ENCODE measurements at places on chromosomes 11 and 22. TPM values are rescaled to one million over a fixed set of nuclear protein-coding genes. Genes with fewer than 3 reads are reported as not detected.

Gene ATG16L2
- 8.0 TPM for total RNA-seq

Gene NPAS4
- not detected for total RNA-seq

Gene VPREB1
- not detected for total RNA-seq

Gene UBQLN3
- total RNA-seq = not detected

Gene PARVG
- not detected for total RNA-seq

Gene CYB5R2
- total RNA-seq = 0.17 TPM

Gene RAB38
- total RNA-seq = not detected

Gene WNT11
- total RNA-seq = not detected

Gene SLC16A8
- not detected for total RNA-seq

Gene TEX54
- not detected for total RNA-seq

Gene AQP11
- 3.7 TPM for total RNA-seq

Gene TMPRSS5
- total RNA-seq = 0.38 TPM

Gene MYOD1
- total RNA-seq = 421 TPM

Gene OR52N4
- total RNA-seq = not detected

Gene ACCS
- 14.6 TPM for total RNA-seq

Gene IRF7
- 12.5 TPM for total RNA-seq

Gene SLC7A4
- 0.06 TPM for total RNA-seq

Gene TRIM51
- total RNA-seq = not detected

GRCh38 chr11:122207505-122207904 is 91.5 kb upstream of the BLID start:
- DNase-seq = no peak

- DNase-seq = no peak
These were observed 41.0 kb upstream of the PARVG start for GRCh38 chr22:44139773-44140172.

GRCh38 chr11:75827562-75827961 is 12.6 kb downstream of the UVRAG start:
- DNase-seq = no peak

GRCh38 chr11:102762361-102762767 is 18.1 kb downstream of the MMP10 start:
- DNase-seq = peak; percentile 10

DNA sequence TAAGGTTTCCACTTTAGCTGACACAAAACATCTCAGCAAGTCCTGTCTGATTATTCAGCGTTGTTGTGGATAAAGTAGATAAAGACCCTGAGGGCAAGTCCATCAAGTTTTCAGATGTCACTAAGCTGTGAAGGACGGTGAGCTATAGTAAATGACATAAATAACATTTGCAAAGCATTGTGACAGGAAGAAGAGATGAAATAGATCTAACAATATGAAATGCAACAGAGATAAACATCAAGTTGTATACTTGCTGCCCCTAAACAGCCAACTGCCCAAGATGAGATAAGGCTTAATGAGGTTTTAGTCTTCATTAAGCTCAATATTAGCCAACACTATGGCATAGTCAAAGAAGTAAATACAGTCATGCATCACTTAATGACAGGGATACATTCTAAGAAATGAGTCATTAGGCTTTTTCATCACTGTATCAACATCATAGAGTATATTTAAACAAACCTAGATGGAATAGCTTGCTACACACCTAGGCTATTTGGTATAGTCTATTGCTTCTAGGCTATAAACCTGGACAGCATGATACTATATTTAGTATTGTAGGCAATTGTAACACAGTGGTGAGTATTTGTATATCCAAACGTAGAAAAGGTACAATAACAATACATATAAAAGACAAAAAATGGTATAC is 625.1 kb upstream of the ANO5 start:
- no peak for DNase-seq

DNA sequence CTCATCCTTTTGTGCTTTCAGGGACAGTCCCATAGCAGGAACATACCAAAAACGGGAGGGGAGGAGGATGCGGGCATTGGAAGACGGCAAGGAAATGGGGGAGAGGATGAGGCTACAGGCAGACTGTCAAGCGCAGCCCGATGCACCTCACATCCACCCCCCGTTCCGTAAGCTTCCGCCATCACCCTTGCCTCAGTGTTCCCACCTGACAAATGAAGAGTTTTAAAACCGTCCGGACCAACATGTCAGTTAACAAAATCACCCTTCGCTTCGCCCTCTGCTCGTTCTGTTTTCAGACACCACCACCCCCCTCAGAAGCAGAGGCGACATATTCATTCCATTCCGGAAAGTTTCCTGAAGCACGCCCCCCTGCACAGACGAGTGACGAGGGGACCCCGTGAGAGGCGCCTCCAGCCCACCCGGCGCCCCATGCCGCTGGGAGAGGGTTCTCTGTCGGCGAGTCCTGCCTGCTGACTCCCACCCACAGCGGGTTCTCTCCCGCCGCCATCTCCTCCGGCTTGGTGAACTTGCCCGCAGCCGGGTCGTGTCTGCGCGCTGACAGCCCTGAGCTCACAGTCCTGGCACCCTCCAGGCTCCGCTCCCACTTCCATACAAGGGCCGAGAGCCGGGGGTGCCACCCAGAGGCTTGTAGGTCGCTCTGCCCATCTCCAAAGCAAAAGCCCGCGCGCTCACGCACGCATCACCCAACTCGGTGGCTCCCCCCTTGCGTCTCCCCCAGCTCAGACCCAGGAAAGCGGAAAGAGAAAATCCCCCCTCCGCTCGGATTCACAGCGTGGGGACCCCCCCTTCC is 1.5 kb downstream of the IGSF9B start:
- no peak for DNase-seq

- no peak for DNase-seq
These were observed 6.5 kb downstream of the MLC1 start for GRCh38 chr22:50078761-50079160.

DNA sequence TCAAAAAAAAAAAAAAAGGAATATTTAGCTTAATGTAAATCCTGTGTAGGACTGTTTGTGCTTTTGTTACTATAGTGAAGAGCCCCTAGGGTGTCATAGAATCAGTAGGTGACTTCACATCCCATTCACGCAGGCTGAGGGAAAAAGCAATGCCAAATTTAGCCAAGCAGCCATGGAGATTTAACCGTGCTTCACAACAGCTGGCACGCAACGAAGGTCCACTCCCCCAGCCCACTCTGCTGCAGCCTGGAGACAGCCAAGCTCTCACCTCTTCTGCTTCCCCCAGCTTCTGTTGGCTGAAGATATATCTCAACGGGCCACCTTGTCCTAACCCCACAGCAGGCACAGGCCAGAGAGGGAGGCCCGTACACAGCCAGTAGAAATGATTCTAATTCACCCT is 78.8 kb upstream of the BID start:
- DNase-seq = no peak

GRCh38 chr11:117917591-117918151 is 11.5 kb downstream of the TMPRSS13 start:
- no peak for DNase-seq

GRCh38 chr22:30158277-30158676 is 78.0 kb downstream of the HORMAD2 start:
- DNase-seq = no peak

DNA sequence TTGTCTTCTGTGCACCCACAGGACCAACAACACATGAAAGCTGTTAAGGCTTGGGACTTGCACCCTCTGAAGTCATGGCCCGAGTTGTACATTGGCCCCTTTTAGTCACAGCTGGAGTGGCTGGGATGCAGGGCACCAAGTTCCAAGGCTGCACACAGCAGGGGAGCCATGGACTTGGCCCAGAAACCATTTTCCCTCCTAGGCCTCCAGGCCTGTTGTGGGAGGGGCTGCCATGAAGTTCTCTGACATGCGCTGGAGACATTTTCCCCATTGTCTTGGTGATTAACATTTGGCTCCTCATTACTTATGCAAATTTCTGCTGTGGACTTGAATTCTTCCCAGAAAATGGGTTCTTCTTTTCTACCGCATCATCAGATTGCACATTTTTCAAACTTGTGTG is 48.8 kb upstream of the GLYAT start:
- DNase-seq = no peak

DNA sequence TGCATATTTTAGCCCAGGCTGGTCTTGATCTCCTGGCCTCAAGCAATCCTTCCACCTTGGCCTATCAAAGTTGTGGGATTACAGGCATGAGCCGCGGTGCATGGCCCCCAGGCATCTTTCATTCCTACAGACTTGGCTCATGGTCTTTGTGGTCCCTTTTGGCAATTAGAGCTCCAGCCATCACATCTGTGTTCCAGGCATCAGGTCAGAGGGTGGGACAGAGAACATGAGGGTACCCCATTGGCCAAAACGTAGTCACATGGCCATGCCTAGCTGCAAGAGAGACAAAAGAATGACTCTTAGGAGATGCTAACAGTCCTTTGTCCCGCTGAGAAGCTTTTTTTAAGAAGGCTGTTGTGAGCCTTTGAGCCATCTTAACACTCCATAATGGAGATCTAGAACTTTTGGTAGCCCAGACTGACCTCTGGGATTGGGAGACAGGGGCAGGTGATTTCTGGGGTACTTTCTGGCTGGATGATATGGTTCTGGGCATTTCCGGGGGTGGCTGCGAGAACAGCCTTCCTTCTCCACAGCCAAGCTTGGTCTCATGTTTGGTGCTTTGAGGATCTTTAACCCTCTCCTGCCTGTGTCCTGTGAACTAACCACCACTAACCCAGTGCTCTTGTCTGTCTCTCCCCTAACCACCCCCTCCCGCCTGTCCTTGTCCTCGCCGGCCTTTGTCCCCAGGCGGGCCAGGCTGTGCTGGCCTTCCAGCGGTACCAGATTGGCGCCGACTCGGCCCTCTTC is 18.4 kb upstream of the TAB1 start:
- DNase-seq = no peak

DNA sequence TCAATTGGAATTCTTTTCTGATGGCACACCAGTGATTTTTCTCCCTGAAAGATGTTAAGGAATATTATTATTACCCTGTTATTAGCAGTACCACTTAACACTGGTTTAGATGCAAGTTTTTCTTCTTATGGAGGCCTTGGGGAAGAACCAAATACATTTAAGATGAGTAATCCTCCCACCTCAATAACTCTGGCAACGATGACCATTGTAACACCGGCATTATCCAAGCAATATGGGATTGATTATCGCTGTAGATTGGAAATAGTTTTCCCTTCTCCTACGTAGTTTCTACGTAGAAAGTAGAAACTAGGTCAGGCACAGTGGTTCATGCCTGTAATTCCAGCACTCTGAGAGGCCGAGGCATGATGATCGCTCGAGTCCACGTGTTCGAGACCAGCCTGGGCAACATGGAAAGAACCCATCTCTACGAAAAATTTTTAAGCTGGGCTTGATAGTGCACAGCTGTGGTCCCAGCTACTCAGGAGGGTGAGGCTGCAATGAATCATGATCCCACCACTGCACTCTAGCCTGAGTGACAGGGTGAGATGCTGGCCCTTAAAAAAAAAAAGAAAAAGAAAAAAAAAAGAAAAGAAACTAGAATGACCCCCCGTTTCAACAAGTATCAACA is 45.5 kb downstream of the PACSIN2 start:
- DNase-seq = peak; percentile 20

DNA sequence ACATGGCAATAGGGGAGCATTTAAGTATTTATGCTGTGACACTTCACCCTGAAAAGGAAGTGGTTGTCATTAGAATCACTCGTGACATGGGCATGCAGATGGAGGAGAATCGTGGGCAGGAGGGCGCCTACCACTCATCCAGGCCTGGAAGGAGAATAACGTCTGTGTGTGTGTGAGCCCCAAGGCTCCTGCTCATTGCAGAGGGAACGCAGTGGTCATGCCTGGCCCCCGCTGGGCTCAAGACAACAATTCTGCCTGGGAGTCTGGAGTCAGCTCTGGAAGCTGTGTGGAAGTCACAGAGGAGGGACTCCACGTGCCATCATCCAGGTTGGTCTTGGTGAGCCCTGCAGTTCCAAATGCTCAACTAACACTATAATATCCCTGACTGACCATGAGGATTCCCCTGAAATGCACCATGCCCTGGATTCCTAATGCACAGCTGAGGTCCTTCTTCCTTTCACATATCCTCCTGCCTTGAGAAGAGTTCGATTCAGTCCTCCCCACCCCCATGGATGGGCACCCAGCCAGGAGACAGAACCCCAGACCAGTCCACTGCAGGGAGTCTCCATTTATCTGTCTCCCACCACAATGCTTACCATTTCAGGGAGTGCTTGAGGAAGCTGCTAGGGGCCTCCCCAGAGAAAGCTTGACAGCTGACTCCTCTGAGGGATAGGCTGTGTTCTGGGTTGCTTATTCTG is 446.9 kb upstream of the B3GAT1 start:
- DNase-seq = no peak

DNA sequence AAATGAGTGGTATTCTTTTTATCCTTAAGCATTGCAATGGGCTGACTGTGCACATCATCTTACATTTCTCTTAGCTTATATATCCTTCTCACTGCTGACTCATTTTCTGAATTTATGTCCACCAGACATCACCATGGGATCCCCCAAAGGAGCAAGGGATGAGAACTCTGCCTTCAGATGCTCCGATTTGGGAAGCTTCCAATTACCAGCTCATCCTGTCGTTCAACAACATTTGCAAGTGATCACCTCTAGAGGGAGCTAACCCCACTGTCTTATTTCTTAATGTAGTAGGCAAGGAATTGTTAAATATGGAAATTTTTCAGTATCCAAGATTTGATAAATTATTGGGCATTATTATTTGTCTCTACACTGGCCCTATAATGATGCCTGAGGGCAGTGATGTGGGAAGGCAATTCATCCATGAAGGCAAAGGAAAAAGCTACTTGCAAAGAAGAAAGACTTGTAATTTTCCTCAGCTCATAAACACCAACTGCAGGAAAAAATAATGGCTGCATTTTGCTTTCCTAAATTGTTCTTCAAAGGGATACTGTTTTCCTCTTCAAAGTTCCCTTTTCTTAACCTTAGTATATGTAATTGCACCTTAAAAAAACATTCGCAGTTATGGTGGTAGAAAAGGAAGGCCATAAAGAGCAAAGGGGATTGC is 102.4 kb upstream of the FSHB start:
- peak; percentile 66 for DNase-seq

DNA sequence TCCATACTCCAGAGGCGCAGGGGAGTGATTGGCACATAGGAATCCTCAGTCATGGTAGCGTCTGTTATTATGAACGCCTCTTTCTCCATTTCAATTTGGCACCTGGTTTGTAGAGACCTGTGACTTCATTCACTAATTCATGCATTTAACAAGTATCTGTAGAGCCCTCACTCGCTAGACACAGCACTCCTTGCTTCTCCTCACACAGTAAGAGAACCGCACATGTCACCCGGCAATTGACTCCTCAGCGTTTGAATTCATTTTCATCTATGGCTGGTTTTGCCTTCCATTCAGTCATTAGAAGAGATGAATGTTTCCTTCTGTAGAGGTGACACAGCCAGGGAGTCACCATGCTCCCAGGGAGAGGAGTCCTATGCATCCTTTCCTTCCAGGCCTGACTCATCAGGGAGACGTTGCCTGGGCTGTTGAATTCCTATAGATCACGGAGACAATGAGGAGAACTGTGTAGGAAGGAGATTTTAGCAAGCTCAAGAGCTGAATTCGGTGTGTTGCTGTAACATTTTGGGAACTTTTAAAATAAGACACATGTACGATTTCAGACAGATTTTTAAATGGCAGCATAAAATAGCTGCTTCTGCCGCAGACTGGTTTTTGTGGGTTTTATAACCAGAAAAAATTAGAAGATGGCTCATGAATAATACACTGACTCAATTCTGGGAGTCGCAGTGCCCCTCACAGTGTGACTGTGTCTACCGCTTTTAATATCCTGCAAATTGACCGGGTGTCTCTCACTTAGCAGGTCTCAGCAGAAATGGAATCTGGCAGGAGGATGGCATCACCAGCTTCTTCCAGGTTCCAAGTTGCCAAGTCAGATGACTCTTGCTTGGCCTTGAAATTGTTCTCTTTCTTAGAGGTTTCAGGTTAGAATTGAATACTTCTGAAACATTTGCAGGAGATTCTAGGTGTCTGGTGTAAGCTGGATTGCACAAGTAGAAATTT is 44.4 kb upstream of the CLMP start:
- DNase-seq = no peak

GRCh38 chr22:50251477-50252081 is 514 bp upstream of the HDAC10 start:
- no peak for DNase-seq
